Diencephalon (tissue), 1 donor: ENCODE measurements at places on chromosomes 11 and 22. TPM values are rescaled to one million over a fixed set of nuclear protein-coding genes. Genes with fewer than 3 reads are reported as not detected.

Gene OR2AG1
- not detected for total RNA-seq

Gene PANX3
- not detected for total RNA-seq

Gene RASSF10
- total RNA-seq, result 10.8 TPM

Gene SCGB2A2
- total RNA-seq, result not detected

Gene GAS2L1
- total RNA-seq, result 6.5 TPM

Gene THAP12
- total RNA-seq, result 72.4 TPM

Gene RAG2
- not detected for total RNA-seq

Gene CDC45
- total RNA-seq, result 1.8 TPM

Gene UPK2
- not detected for total RNA-seq

Gene GALR3
- not detected for total RNA-seq

Gene BRSK2
- 43.1 TPM for total RNA-seq
